ENCODE measurements at places on chromosomes 12 and 14.

- DNase-seq = no peak
Observed at GRCh38 chr14:55964091-55964490, 154.1 kb upstream of the PELI2 start.

DNA sequence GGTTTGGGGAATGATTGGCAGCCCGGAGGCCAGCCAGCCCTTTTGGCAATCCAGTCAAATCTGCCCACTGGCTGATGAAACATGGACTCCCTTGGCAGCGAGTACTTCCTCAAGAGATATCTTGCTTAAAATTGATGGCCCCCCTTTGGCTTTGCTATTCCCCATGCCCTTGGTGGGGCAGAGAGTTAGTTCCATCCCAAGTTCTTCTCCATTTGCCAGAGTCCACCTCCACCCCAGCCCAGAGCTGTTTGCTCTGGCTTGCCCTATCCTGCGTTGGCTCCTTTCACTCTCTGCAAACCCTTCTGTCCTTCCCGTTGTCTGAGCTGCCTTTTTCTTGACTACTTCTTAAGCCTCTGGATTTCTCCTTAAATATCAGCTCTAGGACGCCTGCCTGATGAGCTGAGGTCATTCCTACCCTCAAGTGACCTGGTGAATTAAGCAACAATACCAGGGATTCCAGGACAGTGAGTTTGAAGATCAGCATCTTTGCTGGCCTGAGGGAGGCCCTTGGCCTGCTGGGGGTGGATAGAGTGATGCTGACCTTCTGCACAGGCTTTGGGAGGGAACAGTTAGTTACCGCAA is 212.0 kb downstream of the CACNA1C start:
- DNase-seq = no peak

DNA sequence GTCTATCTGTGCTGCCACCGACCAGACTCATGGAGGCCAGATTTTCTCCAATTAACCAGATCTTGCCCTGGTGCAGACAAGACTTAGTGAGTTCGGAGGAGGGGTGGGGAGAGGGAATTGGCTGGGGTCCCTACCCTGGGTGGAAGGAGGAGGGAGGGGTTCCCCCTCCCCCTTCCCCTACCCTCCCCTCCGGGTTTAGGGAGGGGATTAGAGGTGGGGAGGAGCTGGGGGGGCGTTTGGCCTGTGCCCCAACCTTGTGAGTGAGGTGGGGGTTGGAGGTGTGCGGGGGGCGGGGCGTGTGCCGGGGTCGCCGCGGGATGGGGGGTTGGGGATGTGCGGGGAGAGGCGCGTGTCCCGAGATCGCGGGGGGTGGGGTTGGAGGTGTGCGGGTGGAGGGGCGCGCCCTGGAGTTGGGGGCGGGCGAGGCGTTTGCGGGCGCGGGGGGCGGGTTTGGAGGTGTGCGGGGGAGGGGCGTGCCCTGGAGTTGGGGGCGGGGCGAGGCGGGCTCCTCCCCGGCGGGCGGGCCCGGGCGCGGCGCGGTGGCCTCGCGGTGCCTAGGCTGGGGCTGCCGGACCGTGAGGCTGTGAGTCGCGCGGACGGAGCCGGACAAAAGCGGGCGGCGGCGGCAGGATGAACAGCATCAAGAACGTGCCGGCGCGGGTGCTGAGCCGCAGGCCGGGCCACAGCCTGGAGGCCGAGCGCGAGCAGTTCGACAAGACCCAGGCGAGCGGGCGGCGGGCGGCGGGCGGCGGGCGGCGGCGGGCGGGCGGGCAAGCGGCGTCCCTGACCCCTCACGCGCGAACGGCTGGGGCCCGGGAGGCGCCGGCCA is at the start of gene HIP1R:
TSS of gene HIP1R (plus strand) at position 537 of the 829 bp plus-strand sequence. CDS start at position 631, 94 bp downstream.
- DNase-seq = no peak

DNA sequence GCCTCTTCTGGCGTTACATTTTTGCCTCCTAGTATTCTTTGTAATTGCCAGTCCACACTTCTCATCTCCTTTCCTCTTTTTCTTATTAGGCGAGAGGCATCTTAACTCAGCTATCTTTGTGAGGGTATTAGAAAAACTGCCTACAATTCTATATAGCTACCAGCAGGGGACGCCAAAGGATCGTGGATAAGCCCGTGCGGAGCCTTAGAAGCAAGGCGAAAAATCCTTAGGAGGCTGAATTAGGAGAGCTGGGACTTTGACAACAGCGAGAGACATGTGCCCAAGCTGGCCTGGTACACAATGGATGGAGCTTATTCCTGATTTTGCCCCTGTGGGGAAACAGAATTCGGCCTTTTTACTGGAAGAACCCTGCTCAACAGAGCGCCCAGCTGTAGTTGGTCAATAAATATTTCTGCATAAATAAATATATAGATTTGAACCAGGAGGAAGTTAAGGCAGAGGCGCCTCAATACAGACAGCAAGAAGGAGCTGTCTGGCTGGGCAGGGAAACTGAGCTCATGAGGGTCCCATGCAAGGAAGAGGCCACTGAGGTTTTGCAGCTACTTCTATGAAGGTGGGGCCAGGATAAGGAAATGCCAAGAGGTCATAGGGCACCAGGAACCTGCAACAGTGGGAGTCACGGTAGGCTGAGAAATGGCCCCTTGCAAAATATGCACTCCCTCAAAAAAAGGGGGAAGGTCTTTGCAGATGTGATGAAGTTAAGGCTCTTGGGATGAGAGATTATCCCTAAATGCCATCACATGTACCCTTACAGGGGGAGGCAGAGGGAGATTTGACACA is 14.6 kb upstream of the RBM19 start:
- peak; percentile 81 for DNase-seq

- no peak for DNase-seq
Observed at GRCh38 chr14:87613881-87614280, 379.1 kb downstream of the GALC start.

GRCh38 chr14:105856676-105857219 is 330.4 kb downstream of the TMEM121 start:
- no peak for DNase-seq

- peak; percentile 66 for DNase-seq
Observed at GRCh38 chr12:104750061-104750460, 208.0 kb downstream of the SLC41A2 start.

DNA sequence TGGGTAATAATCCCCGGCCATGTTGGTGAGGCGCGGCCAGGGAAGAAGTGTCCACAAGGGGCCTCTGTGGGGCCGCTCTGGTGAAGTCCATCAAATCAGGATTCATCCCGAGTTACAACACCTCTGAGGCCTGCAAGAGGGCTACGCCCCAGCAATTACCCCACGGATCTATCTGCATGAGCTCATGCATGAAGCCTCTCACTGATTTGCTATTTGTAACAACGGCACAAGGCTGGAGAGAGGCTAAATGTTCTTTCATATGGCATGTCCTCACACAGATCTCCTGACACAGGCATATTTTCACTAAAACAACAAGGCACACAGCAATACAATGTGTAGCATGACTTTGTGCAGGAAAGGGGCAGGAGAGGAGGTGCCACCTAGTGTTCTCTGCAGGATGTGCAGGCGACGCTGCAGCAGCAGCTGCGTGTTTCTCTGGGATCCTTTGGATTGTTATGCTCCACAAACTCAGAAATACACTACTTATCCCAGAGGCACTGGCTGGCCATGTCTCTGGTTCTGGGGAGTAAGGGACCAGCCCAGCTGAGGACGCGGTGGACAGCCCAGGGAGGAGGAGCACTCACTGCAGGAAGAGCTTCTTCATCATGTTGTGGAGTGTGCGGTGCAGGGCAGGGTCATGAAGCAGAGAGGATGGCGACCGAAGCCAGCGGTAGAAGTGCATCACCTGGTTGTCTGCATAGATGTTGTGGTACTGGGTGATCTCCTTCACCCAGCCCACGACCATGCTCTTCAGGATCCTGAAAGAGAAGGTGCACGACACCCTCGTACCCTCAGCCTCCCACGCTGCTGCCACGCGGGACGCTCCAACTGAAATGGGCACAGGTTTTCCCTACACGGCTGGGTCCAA is 20.2 kb downstream of the P2RX2 start:
- peak; percentile 6 for DNase-seq

DNA sequence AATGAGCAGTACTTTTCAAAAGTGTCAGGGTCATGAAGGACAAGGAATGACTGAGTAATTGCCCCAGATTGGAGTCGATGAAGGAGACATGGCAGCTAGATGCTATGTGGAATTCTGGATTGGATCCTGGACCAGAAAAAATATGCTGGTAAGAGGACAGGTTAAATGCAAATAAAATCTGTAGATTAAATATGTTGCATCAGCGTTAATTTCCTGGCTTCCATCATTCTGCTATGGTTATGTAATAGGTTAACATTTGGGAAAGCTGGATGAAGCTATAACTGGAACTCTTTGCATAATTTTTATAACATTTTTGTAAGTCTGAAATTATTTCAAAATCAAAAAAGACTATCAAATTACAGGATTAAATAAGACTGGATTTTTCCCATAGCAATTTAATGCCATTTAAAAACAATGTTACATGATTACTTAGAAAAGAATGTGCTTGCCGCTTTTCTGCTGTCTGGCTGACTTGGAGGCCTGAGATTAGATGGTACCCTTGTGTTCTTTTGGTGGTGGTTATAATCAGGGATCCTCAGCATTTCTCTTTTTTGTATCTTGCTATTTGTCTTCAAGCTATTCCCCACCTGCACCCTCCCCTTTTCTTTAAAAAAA is 65.1 kb downstream of the FBXW8 start:
- no peak for DNase-seq

DNA sequence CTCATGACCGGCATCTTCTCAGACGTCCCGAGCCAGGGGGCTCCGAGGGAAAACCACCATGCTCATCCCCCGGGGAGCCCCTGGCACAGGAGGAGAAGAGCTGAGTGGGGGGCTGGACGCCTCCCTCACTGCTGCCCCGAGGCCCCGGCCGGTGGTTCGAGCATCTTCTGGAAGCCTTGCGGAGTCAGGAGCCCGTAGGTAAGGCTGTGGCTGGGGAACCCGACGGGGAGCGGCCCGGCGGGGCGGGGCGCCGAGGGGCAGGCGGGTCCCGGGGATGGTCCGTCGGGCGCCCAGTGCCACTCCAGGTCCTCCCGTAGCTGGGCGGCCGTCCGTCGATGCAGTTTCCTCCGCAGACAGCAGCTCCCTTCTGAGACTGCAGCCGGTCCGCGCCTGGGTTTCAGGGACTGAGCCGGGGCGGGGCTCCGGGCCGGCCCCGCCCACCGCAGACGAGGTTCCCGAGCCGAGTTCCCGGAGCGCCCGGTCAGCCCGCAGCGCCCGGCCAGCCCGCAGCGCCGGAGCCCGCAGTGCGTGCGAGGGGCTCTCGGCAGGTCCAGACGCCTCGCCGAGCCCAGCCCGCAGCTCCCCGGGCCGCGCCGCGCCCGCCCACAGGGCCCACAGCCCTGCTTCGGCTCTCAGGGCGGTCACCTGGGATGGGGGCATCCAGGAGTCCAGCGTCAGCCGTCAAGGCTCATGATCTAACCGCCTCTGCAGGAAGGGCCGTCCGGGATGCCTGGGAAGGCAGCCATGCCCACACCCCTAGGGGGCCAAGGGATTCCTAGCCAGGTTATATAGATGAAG is at the start of gene PGF:
TSS of gene PGF (minus strand) at position 369 of the 798 bp plus-strand sequence. CDS start at position 14, 355 bp downstream.
- DNase-seq = no peak

Measured in pons (tissue), 1 donor.